Thyroid gland (tissue), 4 donors: ENCODE measurements at places on chromosomes 5 and 9.

- DNase-seq, result no peak
- peaks cover 38% of the 10 kb centered on the region for H3K36me3 ChIP-seq
- peaks cover 16% of the 10 kb centered on the region for H3K4me1 ChIP-seq
- no peaks in the 10 kb centered on the region for H3K27me3 ChIP-seq
- no peak overlapping the region for H3K4me3 ChIP-seq
Measured at GRCh38 chr5:1803192-1803591, 2.0 kb downstream of the NDUFS6 start.

DNA sequence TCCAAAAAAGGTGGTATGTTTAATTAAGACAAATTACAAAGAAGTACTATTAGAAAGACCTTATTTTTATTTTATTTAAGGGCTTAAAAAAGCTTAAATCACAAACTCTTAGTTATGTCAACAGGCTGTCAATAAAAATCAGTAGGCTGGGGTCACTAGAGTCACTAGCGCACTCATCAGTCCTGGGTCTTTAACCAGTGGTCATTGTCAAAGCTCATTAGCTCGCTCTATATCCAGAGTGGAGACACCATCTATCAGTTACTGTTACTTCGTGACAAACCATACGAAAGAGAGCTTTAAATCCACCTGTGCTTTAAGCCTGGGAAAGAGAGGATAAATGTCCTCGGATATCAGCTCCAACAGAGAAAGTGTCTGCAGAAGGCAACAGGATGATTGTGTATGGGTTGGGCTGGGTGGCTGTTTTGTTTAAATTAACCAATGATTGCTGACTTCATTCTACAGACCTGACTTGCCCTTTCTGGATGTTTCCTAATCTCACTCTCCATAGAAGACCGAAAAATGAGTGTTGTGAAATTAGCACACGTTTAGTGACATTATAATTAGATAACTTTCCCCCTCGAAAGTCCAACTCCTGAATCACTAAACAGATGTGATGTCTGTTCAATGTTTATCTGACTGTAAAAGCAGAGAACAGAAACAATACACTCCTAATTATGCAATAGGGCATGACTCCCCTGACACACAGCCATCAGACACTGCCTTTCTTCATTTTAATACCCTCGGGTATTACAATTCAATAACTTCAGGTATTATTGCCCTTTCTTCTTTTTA lies 123.6 kb upstream of the TNPO1 start:
- no peak overlapping the region for H3K4me3 ChIP-seq
- H3K4me1 ChIP-seq, result no peaks in the 10 kb centered on the region
- DNase-seq, result no peak
- H3K36me3 ChIP-seq, result no peaks in the 10 kb centered on the region
- H3K27ac ChIP-seq, result no peak overlapping the region
- no peaks in the 10 kb centered on the region for H3K27me3 ChIP-seq

DNA sequence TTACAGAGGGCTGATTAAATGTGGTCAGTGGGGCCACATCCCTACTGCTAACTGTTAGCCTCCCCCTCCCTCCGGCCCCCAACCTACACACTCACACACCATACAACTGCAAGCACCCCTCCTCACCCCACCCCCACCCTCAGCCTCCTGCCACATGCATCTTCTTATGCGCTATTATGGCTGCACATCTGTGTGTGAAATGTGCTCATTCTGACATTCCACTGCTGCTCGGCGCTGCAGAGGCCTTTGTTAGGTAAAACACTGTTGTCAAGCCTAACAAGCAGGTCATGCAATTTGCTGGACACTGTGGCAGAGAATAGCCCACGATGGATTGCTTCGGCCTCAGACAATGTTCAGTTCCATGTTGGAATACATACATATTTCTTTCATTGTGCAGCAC lies 173.6 kb downstream of the NR2F1-AS1 start:
- peaks cover 6% of the 10 kb centered on the region for H3K4me1 ChIP-seq
- no peak overlapping the region for H3K4me3 ChIP-seq
- H3K36me3 ChIP-seq, result no peaks in the 10 kb centered on the region
- no peaks in the 10 kb centered on the region for H3K27me3 ChIP-seq
- no peak for DNase-seq

DNA sequence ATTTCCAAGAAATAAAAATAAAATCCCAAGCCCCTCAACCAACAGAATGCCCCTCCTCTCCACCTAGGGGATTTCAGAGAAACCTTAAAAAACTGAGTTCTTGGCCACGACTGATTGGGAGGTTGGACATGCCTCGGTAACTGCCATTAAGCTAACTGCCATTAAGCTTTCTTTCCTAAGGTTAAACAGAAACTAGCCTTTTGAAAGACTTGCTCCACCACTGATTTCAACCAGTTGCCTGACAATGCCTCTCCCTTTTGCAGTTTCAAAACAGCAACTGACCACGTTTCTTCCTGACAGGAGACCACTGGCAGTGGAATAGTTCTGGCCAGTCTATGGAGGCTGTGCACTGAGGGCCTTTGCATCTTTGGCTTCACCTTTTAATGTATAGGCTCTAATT lies 39.3 kb upstream of the TRPC7 start:
- H3K4me3 ChIP-seq, result no peak overlapping the region
- no peaks in the 10 kb centered on the region for H3K36me3 ChIP-seq
- DNase-seq, result no peak
- no peaks in the 10 kb centered on the region for H3K4me1 ChIP-seq

DNA sequence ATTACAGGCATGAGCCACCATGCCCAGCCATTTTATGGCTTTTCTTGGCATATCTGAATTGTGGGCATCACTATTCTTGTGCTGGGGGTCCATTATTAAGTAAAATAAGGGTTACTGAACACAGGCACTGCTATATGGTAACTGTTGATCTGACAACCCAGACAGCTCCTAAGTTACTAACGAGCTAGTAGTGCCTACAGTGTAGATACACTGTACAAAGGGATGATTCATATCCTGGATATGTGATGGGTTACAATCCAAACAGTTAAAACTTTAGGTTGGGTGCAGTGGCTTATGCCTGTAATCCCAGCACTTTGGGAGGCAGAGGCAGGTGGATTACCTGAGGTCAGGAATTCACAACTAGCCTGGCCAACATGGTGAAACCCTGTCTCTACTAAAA lies 4.3 kb downstream of the CD14 start:
- peaks cover 15% of the 10 kb centered on the region for H3K4me1 ChIP-seq
- DNase-seq, result no peak
- H3K27me3 ChIP-seq, result no peaks in the 10 kb centered on the region
- H3K27ac ChIP-seq, result no peak overlapping the region

DNA sequence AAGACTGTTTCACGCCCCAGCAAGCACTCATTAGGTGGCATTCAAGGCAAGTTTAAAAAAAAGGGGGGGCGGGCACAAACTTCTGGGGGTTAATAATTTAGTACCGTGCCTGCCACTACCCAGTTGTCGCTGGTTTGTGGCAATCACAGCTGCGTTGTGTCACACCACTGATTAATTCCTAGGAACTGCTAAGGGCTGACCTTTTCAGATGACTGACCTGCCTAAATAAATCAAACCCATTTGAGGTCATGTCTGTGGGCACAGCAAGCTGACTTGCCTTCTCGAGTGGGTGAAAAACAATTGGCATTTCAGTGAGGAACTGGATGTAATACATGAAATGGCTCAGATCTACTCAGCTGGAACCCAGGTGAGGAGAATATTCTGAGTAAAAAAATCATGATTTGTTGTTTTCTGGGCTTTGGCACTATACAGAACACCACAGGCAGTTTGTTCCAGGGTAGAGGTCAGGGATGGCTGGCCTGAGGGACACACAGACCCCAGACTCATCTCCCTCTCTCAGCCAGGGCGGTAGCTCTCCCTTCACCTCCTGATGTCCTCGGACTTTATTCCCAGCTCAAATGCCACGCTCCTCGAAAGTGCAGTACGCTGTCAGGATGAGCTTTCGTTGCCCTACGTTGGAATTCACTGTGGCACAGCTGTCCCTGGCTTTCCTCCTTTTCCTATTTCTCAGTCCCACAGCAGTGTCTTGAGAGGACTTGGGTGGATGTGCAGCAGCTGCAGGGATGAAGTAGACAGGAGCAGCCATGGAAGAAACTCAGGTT lies 15.5 kb upstream of the MGAT1 start:
- no peaks in the 10 kb centered on the region for H3K36me3 ChIP-seq
- peak overlapping the region; percentile 99 for H3K27ac ChIP-seq
- H3K27me3 ChIP-seq, result no peaks in the 10 kb centered on the region

GRCh38 chr9:128835246-128836210 lies 5.9 kb upstream of the SPOUT1 start:
- no peaks in the 10 kb centered on the region for H3K36me3 ChIP-seq
- H3K4me3 ChIP-seq, result no peak overlapping the region
- no peaks in the 10 kb centered on the region for H3K4me1 ChIP-seq
- H3K27me3 ChIP-seq, result no peaks in the 10 kb centered on the region
- no peak overlapping the region for H3K27ac ChIP-seq
